Left lung (tissue), 14 donors: ENCODE measurements at places on chromosomes 4 and X. TPM values are rescaled to one million over a fixed set of nuclear protein-coding genes. Genes with fewer than 3 reads are reported as not detected.

The GAGE1 gene
- total RNA-seq = not detected

The GAGE12E gene
- total RNA-seq = not detected

The UCHL1 gene
- 31.6 TPM for total RNA-seq

The BEX3 gene
- total RNA-seq = 155 TPM

DNA sequence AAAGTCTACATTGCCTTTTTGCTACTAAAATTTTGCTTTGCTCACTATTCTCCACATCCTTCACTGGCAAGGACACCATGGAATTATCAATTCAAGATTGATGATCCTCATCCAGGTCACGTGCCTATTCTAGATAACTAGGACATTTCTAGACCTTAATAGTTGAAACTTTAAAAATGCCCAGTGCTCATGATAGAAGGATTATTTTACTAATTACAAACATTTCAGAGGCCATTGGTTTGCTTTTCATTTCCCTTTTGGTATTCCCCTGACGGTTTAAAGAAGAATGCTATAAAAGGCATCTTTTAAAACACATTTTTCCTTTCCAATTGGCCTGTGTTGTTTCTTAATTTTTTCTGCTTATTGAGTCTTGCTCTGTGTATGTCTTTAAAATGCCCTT lies 249.4 kb downstream of the NDST4 start:
- H3K27me3 ChIP-seq = no peaks in the 10 kb centered on the region
- H3K4me1 ChIP-seq = no peaks in the 10 kb centered on the region
- H3K27ac ChIP-seq = no peak overlapping the region
- no peaks in the 10 kb centered on the region for H3K36me3 ChIP-seq
- no peak overlapping the region for H3K4me3 ChIP-seq
- no peak for DNase-seq

GRCh38 chr4:140871368-140871767 lies 115.2 kb upstream of the TBC1D9 start:
- no peaks in the 10 kb centered on the region for H3K4me1 ChIP-seq
- no peak overlapping the region for H3K4me3 ChIP-seq
- H3K27ac ChIP-seq = no peak overlapping the region
- H3K27me3 ChIP-seq = no peaks in the 10 kb centered on the region

GRCh38 chr4:148926276-148927260 lies 484.4 kb upstream of the NR3C2 start:
- no peak overlapping the region for H3K27ac ChIP-seq
- no peaks in the 10 kb centered on the region for H3K27me3 ChIP-seq
- H3K4me3 ChIP-seq = no peak overlapping the region
- H3K4me1 ChIP-seq = no peaks in the 10 kb centered on the region
- no peaks in the 10 kb centered on the region for H3K36me3 ChIP-seq

DNA sequence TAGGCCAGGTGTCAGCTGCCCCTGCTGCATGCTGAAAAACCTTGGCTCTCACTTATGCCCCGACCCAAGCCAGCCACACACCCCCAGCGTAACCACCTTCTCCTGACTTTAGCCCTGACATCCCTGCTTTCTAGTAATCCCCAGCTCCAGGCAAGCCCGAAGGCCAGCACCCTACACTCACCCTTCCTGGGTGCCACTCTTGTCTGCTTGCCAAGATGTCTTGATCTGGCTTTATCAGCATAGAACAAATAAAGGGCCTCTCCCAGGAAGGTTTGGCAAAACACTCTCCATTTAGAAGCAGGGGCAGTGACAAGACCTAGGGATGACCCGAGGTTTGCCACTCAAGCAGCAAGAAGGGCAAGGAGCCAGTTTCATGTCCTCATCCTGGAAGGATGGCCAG lies 6.8 kb upstream of the MAP9 start:
- no peak overlapping the region for H3K27ac ChIP-seq
- no peaks in the 10 kb centered on the region for H3K27me3 ChIP-seq
- DNase-seq = no peak
- H3K36me3 ChIP-seq = no peaks in the 10 kb centered on the region
- no peaks in the 10 kb centered on the region for H3K4me1 ChIP-seq
